Fibroblast of villous mesenchyme (primary cell): ENCODE measurements at places on chromosomes 16 and 17. TPM values are rescaled to one million over a fixed set of nuclear protein-coding genes. Genes with fewer than 3 reads are reported as not detected.

DNA sequence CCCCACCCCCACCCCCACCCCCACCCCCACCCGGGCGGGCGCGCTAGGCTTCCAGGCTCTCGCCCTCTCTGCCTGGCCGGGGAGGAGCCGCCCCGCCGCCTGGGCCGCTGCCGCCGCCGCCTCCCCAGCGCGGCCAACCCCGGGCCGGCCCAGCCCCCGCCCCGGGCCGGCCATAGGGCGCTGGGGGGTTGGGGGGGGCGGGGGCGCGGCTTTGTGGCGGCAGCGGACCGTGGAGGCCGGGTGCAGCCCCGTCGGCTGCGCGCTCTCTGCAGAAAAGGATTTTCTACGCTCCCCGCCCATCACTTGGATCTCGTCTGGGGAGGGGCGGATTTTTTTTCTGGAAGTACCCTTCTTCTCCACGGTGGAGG lies 230.9 kb downstream of the MRTFB start:
- peak; percentile 71 for DNase-seq

- peak; percentile 55 for DNase-seq
Measured at GRCh38 chr16:87461466-87461991, 31.3 kb downstream of the ZCCHC14 start.

Gene NMT1
- total RNA-seq, result 67.0 and 78.2 TPM in 2 replicates

DNA sequence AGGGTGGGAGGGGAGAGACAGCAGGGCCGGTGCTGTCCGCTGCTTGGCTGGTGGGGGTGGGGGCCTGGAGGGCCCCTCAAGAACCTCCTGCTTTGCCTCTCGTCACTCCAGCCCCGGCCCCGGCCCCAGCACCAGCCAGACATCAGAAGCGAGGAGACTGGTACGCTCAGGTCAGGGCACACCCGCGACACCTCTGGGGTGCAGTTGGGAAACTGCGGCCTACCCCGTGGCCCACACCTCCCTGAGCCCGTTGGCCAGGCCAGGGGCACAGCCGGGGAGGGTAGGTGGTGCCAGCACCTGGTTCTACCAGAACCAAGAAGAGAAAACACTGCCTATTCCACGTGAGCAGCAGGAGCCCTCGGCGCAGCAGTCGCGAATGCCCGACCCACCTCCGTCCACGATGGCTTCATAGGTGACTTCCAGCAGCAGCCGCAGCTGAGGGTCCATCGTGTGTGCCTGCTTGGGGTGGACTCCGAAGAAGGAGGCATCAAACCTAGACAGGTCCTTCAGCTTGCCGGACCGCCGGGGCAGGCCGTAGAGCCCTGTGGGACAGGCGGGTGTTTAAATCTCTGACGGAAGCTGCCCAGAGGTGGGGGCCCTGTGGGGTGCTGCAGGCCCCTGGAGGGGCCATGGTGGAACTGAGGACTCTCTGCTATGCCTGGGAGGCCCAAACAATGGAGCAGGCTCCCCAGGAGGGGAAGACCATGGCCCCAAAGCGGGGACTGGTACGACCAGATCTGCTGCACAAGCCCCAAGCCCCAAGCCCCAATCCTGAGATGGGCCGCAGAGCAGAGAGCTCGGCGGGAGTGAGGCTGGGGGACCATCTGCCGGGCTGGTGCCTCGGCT lies 2.9 kb downstream of the FASN start:
- no peak for DNase-seq

Gene CSH2
- not detected in 2 replicates for total RNA-seq

- DNase-seq, result no peak
Measured at GRCh38 chr17:54916721-54917120, 16.1 kb downstream of the TOM1L1 start.

DNA sequence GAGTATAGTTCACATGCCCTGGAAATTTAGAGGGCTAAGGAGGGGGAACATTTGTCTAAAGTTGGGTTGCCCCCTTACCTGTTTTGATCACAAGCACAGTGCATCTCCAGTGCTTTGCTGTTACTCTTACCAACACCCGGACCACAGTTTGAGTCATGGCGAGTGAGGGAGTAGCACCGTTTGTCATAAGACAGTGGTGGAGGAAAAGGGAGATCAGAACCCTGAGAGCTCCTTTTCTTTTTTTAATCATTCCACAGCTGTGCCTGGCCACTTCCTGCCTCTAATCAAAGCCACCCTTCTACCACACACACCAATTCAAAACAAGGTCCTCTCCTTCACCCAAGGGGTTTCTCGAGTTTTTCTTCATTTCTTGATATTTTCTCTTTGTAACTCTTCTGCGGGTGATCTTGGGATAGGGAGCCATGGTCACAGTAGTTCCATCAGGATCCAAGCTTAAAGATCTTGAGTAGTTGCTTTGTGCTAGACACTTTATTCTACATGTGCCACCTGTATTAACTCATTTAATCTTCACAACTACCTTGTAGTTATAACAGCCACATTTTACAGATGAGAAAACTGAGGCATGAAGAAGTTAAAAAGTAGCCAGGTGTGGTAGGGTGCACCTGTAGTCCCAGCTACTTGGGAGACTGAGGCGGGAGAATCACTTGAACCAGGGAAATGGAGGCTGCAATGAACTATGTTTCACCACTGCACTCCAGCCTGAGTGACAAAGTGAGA lies 5.0 kb upstream of the MYL4 start:
- peak; percentile 43 for DNase-seq

- no peak for DNase-seq
Measured at GRCh38 chr16:57476546-57477410, 9.5 kb downstream of the DOK4 start.

Gene CACNG3
- total RNA-seq, result not detected in 2 replicates

GRCh38 chr16:79449067-79449769 lies 151.3 kb downstream of the MAF start:
- no peak for DNase-seq

DNA sequence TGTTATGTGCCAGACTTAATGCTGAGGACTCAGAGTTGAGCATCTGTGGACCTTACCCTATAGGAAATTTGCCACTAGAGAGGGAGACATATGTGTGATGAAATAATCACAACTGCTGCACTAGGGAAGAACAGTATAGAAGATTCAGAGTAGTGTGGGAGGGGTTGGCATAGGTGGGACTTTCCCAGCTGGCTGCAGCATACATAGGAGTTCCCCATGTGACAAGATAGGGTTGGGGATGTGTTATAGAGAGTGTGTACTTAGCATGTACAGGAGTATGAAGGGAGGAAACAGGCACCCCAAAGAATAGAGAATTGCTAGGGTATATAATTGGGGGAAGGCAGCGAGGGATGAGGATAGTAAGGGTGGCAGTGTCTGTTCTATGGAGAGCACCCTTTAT lies 2.9 kb downstream of the NUP93 start:
- DNase-seq, result no peak

Gene TMIGD1
- total RNA-seq, result not detected in 2 replicates

Gene KRTAP1-4
- not detected in 2 replicates for total RNA-seq

DNA sequence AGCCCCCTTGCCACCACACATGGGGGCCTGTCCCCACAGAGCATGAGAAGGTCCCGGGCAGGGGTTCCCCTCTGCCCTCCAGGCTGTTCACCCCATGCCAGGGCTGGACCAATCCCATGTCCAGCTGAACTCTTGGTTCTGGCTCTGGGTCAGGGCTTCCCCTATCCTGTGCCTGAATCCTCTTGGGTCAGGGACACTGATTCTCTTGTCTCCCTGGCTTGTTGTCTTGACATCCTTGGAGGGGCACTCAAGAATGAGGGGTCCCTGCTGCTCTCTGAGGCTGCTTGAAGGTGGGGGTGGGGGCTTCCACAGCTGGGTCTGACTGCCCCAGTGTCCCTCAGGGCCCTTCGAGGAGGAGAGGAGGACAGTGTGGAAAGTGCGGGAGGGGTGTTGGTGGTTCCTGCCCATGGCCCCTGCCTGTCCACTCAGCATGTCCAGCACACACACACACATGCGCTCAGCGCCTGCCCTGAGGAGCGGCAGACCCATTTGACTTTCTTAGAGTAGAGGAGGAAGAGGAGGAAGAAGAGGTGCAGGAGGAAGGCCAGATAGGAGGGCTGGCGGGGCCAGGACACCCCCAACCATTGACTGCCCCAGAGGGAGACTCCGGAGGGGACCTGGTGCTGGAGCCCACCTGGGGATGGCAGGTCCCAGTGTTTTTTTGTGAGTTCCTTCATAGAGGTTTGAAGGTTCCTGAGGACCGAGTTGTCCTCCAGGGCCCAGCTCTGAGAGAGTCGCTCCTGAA lies 47.0 kb downstream of the TNFRSF13B start:
- DNase-seq, result no peak

Gene MYH2
- total RNA-seq, result under 0.01 TPM in 1 of 2 replicates, not detected in the other

Gene SOCS1
- 18.4 and 29.4 TPM in 2 replicates for total RNA-seq

DNA sequence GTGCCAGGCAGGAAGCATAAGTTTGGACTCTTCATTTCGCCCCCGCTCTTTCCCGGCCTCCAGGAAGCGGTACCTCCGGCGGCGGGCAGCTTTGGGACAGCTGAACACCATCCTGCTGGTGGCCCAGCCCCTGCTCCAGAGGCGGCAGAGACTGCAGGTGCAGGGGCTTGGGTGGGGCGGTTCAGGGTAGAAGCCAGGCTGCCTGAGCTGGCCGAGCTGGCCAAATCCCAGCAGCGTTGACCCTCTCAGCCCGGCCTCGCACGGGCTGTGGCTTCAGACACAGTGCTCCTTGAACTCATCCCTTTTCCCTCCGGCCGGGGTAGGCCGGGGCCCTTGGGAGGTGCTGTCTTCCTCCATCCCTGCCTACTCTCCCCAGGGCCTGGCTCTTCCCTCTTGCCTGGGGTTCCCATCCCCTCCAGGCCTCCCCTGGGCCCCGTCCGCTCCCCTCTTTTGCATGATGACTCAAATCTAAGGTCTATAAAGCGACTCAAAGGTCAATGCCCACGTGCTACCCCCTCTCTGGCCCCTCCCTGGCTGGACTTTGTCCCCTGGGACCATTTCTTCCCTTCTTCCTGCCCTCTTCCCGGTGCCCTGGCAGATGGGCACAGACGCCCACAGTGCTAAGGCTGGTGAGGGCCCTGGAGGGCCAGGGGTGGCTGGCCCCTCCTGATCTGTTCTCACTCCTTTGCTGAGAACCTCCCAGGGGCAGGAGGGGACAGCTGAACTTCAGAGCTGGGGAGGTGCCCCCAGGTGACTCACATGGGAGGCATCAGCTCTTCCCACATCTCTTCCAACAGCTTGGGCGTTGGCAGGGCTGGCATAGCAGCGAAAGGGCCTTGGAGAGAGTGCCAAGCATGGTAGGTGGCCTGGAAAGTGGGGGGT lies 22.7 kb downstream of the MYO15B start:
- DNase-seq, result no peak

Gene CYTH1
- 16.4 and 19.4 TPM in 2 replicates for total RNA-seq

Gene COIL
- total RNA-seq, result 10.6 and 17.7 TPM in 2 replicates

- DNase-seq, result no peak
Measured at GRCh38 chr16:70569752-70570151, 46.1 kb downstream of the SF3B3 start.

GRCh38 chr17:79216391-79216790 lies 141.8 kb downstream of the ENGASE start:
- no peak for DNase-seq

Gene TK1
- 87.2 and 158 TPM in 2 replicates for total RNA-seq

Gene PTX4
- total RNA-seq, result 0.32 and 0.43 TPM in 2 replicates
